Activated T-cell treated with anti-CD3 and anti-CD28 coated beads for 48 hours (primary cell): ENCODE measurements at places on chromosomes 1 and 21.

- DNase-seq, result no peak
Measured at GRCh38 chr1:39926820-39927219, 25.1 kb upstream of the MYCL start.

GRCh38 chr1:225319871-225320270 lies 108.0 kb downstream of the LBR start:
- DNase-seq, result no peak

DNA sequence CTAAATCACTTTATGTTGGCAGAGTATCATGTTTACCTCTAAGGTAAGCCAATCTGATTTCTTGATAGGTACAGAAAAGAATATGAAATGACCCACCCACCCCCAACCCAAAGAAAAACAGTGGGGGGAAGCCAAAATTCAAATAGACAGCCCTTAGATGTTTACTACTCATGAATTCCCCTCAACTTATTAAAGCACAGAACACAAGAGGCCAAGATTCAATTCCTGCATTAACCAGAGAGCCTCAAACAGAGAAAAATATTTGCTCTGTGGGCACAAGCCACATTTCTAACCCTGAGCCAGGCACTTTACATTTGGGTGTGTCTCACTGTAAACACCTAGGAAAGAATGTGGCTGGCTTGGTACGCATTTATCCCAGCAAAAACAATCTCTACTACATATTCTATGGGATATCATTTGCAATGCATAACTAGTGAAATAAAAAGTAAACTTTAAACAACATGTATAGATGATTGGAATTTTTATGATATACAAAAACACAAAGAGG lies 84.3 kb downstream of the PTPN14 start:
- no peak for DNase-seq

- no peak for DNase-seq
Measured at GRCh38 chr1:157107702-157108101, 8.1 kb upstream of the ETV3L start.

DNA sequence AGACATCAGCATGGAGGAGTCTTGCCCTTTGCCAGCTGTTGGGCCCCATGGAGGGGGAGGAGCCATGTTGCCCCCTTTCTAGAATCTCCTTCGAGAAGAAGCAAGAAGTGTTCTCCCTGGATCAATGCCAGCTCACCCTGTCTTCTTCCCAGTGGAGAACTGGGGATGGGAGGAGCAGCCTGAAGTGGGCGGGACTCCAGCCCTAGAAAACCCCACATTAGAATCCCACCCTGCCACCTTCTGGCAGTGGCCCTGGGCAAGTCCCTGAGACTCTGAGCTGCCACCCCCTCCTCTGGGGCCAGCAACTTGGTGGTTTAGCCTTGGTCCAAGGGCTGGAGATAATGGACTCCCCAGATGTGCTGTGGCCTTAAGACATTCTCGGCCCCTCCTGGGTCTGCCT lies 51.7 kb downstream of the PAX7 start:
- no peak for DNase-seq

DNA sequence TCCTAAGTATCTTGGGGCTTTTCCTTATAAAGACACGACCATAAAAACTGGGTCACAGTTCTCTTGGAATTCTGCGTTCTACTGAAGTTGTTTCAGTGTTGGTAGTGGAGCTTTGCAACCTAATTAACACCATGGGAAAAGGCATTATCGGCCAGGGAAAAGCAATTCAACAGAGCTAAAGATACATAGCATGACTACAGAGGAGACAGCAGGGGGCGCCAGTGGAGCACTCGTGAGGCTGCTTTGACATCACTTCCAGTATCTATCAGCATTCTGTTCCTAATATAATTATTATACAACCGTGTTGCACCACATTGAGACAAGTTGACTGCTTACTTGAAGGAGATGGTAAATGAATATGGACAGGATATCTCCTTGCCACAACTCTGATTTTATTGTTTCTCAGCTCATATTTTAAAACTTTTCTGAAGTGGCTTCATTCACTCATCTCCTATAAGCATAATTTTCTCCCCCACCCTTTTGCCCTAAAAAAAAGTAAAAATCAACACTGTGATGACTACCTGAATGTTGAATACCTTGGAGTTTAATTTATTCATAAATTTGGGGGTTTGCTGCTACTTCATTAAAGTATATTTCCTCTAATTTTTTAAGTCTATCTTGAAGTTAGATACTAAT lies 39.4 kb downstream of the ZP4 start:
- peak; percentile 6 for DNase-seq

DNA sequence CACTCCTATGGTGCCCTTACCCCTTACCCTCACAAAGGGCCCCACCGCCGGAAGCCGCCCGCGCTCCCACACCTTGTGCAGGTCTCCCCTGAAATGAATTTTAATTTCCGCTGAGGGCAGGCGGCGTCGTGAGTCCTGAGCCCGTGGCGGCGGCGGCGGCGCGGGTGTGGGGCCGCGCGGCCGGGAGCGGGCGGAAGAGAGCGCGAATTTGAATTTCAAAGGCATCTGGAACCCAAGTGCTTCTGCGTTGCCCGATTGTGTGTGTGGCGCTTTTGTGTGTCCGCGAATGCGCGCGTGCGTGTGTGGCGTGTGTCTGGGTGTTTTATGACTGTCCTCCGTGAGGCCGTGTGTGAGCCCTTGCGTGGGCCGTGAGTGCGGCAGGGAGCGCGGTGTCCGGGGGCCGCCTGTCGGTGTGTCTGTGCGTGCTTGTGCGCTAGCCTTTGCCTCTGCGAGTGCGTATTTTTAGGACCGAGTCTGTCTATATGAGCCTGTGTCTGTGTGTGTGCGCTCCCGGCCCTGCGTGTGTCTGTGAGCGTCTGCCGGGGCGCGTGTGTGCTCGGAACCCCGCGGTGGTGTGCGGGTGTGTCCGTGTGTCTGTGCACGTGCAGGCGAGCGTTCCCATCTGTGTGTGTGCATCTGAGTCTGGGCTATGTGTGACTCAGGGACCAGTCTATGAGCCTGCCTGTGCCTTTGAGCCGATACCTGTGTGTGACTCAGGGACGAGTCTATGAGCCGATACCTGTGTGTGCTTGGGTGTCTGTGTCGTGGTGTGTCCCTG lies 7.9 kb upstream of the ADGRB2 start:
- DNase-seq, result peak; percentile 49

- DNase-seq, result no peak
Measured at GRCh38 chr1:213327017-213327667, 276.1 kb downstream of the RPS6KC1 start.

DNA sequence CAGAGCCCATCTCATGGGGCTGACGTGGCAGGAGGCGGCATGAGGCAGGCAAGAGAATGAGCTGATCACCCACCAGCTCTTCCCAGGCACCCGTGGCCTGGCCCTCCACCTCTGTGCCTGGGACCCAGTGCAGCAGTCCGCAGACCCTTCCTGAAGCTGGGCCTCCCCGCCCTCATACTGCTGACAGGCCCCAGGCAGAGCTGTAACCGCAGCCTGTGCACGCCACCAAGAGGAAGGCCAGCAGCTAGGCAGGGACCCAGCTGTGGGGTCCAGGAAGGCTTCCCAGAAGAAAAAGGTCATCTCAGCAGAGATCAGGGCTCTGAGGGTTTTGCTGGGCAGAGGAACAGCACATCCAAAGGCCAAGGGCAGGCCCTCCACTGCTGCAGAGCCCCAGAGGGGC lies 9.8 kb upstream of the MTFR1L start:
- DNase-seq, result no peak

- DNase-seq, result no peak
Measured at GRCh38 chr1:234969581-234970400, 158.8 kb downstream of the TOMM20 start.

DNA sequence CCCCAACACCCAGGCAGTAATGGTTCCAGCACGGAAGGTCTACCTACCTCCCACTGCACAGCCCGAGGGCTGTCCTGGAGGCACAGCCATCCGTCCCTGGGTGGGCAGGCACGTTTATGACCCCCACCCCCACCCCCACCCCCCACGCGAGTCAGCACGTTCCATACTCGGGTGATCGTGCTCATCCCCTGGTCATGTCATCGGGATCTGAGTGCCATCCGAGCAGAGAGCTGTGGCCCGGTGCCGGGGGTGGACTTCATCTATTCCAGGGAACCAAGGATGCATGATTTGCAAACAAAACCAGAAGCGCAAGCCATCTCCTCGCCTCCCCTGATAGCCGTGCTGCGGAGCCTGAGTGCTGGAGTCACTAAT lies 1.1 kb downstream of the TSPEAR start:
- no peak for DNase-seq

DNA sequence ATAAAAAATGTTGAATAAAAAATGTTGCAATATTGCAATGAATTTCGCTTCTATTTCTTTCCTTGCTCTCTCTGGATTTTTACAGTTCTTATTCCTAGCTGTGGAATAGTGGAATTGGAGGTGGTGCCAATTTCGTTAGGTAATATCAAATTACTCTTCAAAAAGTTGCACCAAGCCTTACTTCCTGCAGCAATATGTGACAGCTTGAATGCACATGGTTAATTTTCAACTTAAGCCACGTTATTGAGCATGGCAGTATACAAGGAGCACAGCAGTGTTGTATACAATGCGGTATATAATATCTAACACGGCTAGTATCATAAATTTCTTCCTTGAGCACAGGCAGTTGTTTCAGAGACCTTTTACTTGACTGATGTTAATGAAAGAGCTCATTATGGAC lies 152.5 kb downstream of the NOS1AP start:
- DNase-seq, result no peak

DNA sequence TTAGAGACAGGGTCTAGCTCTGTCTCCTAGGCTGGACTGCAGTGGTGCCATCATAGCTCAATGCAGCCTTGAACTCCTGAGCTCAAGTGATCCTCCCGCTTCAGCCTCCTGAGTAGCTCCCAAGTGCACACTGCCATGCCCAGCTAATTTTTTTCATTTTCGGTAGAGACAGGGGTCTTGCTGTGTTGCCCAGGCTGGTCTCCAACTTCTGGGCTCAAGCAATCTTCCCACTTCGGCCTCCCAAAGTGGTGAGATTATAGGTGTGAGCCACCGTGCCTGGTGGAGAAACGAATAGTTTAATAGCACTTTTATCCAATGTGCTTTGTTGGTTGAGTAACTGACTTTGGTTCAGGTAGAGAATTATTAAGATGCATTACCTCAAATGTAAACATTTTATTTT lies 20.9 kb downstream of the PIK3CD start:
- no peak for DNase-seq

- no peak for DNase-seq
Measured at GRCh38 chr1:219174460-219175211, 958 bp downstream of the LYPLAL1 start.
